ENCODE measurements at places on chromosomes 16 and 17.

DNA sequence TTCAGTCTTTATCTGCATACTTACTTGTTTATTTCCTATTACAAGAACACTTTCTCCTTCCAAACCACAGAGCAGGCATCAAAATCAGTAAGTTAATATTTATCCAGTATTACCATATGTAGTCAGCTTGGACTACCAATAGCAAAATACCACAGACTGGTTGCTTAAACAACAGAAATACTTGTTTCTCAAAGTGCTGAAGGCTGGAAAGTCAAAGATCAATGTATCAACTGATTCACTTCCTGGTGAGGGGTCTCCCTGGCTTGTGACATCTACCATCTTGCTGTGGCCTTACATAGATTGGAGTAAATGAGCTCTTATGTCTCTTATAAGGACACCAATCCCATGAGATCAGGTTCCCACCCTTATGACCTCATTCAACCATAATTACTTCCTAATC lies 2.6 kb downstream of the STXBP4 start:
- H3K27ac ChIP-seq = no peak overlapping the region
- H3K36me3 ChIP-seq = no peaks in the 10 kb centered on the region
- H3K4me1 ChIP-seq = peaks cover 15% of the 10 kb centered on the region
- no peak for DNase-seq
- H3K4me3 ChIP-seq = no peak overlapping the region
- no peaks in the 10 kb centered on the region for H3K27me3 ChIP-seq

GRCh38 chr17:76824093-76824492 lies 44.1 kb upstream of the MGAT5B start:
- H3K27ac ChIP-seq = no peak overlapping the region
- no peak for DNase-seq
- H3K4me3 ChIP-seq = no peak overlapping the region
- H3K4me1 ChIP-seq = no peaks in the 10 kb centered on the region

DNA sequence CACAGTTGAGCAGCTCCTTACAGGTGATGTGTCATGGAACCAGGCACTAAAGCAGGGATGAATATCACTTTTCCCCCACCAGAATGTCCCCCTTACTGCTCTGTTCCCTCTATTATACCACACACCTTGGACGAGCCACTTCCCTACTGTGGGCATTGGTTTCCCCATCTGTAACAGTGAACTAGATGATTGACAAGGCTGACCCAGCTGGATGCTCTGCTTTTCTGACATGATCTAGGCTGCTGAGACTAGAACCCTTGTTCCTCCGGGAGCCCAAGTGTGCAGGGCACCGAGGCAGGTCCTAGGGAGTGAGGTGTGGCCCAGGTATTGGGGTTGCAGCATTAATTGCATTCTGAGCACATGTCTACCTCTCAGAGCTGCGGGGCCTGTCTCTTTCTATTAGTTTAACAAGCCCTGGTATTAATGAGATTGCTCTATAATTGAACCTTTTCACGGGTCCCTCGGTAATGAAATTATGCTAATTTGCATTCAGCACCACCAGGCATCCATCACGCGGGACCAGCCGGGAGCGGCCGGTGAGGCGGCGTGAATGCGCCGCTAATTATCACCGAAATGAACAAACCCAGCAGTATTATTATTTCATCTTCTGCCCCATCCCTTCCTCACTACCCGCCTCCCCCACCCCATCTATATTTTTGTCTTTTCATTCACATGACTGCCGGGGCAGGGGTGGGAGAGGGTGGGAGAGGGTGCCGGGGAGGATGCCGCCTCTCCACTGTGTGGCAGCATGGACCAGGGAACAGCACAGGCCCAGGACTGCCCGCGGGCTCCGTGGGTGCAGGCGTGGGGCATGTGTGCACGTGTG lies 121.1 kb downstream of the CYLD start:
- H3K27ac ChIP-seq = no peak overlapping the region
- DNase-seq = no peak
- no peak overlapping the region for H3K4me3 ChIP-seq
- no peaks in the 10 kb centered on the region for H3K27me3 ChIP-seq
- no peaks in the 10 kb centered on the region for H3K36me3 ChIP-seq
- no peaks in the 10 kb centered on the region for H3K4me1 ChIP-seq

- H3K36me3 ChIP-seq = no peaks in the 10 kb centered on the region
- H3K4me3 ChIP-seq = no peak overlapping the region
- no peak overlapping the region for H3K27ac ChIP-seq
- H3K4me1 ChIP-seq = no peaks in the 10 kb centered on the region
Observed at GRCh38 chr17:74119965-74120364, 83.5 kb upstream of the RPL38 start.

GRCh38 chr16:17001471-17001870 lies 469.3 kb downstream of the XYLT1 start:
- DNase-seq = no peak
- H3K4me1 ChIP-seq = no peaks in the 10 kb centered on the region
- H3K4me3 ChIP-seq = no peak overlapping the region
- H3K27me3 ChIP-seq = no peaks in the 10 kb centered on the region

GRCh38 chr17:62950067-62950466 lies 16.0 kb upstream of the TANC2 start:
- no peaks in the 10 kb centered on the region for H3K4me1 ChIP-seq
- no peak overlapping the region for H3K4me3 ChIP-seq
- H3K36me3 ChIP-seq = no peaks in the 10 kb centered on the region
- no peaks in the 10 kb centered on the region for H3K27me3 ChIP-seq

- no peaks in the 10 kb centered on the region for H3K27me3 ChIP-seq
- no peak for DNase-seq
- H3K4me1 ChIP-seq = no peaks in the 10 kb centered on the region
- no peaks in the 10 kb centered on the region for H3K36me3 ChIP-seq
- no peak overlapping the region for H3K4me3 ChIP-seq
- H3K27ac ChIP-seq = no peak overlapping the region
Observed at GRCh38 chr17:77670173-77670572, 288.3 kb upstream of the TNRC6C start.

- H3K27me3 ChIP-seq = no peaks in the 10 kb centered on the region
- H3K4me3 ChIP-seq = no peak overlapping the region
- peaks cover 6% of the 10 kb centered on the region for H3K4me1 ChIP-seq
- peaks cover 3% of the 10 kb centered on the region for H3K36me3 ChIP-seq
Observed at GRCh38 chr17:81287152-81287551, 8.0 kb downstream of the SLC38A10 start.

DNA sequence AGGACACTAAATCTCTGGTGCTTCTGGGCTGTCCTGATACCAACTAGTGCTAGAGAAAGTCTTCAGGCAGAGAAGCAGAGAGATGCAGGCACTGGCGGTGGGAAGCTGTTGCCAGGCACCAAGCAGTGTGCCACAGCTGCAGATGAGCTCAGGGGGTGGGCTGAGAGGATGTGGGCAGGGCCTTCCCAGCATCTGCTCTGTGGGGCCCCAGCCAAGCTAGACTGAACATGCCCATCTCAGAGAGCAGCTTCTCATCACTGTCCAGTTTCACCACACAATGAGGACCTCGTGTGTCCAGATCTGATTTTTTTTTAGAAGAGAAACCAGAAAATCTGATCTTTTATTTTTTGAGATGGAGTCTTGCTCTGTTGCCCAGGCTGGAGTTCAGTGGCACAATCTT lies 17.1 kb downstream of the PSKH1 start:
- no peak overlapping the region for H3K27ac ChIP-seq
- no peak for DNase-seq
- H3K27me3 ChIP-seq = no peaks in the 10 kb centered on the region
- H3K36me3 ChIP-seq = peaks cover 1% of the 10 kb centered on the region

DNA sequence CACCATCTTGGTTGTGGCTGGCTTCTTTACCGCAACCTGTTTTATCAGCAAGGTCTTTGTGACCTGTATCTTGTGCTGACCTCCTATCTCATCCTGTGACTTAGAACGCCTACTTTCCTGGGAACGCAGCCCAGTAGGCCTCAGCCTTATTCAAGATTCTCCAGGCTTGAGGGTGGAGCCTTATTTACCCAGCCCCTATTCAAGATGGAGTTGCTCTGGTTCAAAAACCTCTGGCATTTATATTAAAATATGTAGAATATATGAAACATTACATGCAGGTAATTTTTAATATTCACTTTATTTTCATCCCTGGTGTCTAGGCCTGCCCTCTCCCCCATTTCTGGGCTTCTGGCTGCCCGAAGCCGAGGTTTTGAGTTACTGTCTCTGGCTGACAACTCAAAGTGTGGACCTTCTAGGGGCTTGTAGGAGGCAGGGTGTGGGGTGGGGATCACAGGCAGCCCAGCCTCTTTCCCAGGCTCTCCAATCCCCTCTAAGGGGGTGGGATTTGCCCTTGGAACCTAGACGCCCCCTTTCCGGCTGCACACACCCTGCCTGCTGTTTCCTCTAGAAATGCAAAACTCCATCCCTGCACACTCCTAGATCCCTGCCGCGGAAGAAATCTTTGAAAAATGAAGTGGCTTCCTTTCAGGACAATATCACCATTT lies 152.0 kb downstream of the KCNJ12 start:
- no peaks in the 10 kb centered on the region for H3K36me3 ChIP-seq
- DNase-seq = no peak
- H3K4me3 ChIP-seq = no peak overlapping the region
- H3K27me3 ChIP-seq = 0 out of 2 replicates have a peak, but pooled peaks cover 2% of the 10 kb centered on the region
- H3K4me1 ChIP-seq = no peaks in the 10 kb centered on the region

- no peak overlapping the region for H3K27ac ChIP-seq
- peaks cover 11% of the 10 kb centered on the region for H3K27me3 ChIP-seq
- no peak overlapping the region for H3K4me3 ChIP-seq
Observed at GRCh38 chr16:85334718-85335583, 222.7 kb upstream of the CIBAR2 start.

DNA sequence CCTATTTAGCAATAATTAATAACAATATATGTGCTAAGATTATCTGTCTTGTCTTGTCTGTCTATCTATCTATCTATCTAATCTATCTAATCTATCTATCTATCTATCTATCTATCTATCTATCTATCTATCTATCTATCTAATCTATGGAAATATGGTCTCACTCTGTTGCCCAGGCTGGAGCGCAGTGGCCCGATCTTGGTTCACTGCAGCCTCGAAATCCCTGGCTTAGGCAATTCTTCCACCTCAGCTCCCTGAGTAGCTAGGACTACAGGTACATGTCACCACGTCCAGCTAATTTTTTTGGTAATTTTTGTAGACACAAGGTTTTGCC lies 44.7 kb downstream of the MIS12 start:
- H3K36me3 ChIP-seq = no peaks in the 10 kb centered on the region
- H3K27me3 ChIP-seq = no peaks in the 10 kb centered on the region
- no peak overlapping the region for H3K4me3 ChIP-seq
- H3K4me1 ChIP-seq = no peaks in the 10 kb centered on the region
- no peak overlapping the region for H3K27ac ChIP-seq

GRCh38 chr17:28613931-28614381 lies at the start of gene RSKR:
Gene RSKR (minus strand): TSS chr17:28614185. CDS start chr17:28614161, 24 bp downstream.
- H3K36me3 ChIP-seq = peaks cover 35% of the 10 kb centered on the region
- H3K27ac ChIP-seq = no peak within 1 kb of the TSS
- no peak for DNase-seq
- no peaks in the 10 kb centered on the region for H3K27me3 ChIP-seq
- no peaks in the 10 kb centered on the region for H3K4me1 ChIP-seq
- H3K4me3 ChIP-seq = no peak within 1 kb of the TSS

DNA sequence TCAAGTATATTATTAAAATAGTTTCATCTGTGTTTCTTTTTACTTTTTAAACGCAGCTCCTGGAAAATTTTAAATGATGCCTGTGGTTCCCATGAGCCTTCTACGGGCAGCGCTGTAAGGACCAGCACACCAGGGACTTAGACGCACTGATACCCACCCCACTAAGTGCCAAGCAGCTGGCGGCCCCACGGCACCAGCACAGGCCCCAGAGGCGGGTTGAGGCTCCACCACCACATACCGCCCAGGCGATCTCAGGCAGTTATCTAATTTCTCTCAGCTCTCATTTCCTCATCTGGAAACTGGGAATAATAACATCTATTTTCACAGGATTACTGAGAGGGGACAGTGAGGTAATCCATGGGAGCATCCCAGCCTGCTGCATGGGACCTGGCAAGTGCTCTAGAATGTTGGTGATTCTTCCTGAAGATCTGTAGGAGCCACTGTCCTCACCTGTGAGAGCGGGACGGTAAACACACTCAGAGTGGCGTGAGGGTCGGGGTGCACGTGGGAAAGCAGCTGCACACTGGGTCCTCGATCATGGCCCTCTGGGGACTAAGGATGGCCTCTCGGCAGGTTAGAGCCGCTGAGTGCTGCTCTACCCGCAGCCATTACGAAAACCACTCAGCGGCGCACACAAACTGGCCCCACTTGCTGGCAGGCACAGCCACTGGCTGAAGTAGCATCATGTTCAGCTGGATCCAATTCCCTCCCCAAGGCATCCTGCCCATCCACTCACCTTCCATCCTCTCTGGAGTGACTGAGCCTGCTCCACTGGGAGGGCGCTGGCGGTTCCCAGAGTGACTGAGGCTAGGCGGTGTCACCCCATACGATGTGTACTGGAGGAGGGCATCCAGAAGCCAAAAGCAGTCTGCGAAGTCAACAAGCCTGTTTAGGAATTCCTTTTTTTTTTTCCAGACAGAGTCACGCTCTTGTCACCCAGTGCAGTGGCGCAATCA lies 17.6 kb upstream of the SLC38A8 start:
- peaks cover 31% of the 10 kb centered on the region for H3K36me3 ChIP-seq
- H3K27me3 ChIP-seq = no peaks in the 10 kb centered on the region
- H3K4me1 ChIP-seq = no peaks in the 10 kb centered on the region
- no peak overlapping the region for H3K4me3 ChIP-seq
- no peak overlapping the region for H3K27ac ChIP-seq
- no peak for DNase-seq

Measured in GM12878 (cell line).